Fibroblast of pulmonary artery (primary cell): ENCODE measurements at places on chromosomes 2 and 18.

- no peak for DNase-seq
Observed at GRCh38 chr2:205679410-205680009, 2.8 kb upstream of the NRP2 start.

- DNase-seq, result no peak
Observed at GRCh38 chr2:62398356-62398755, 107.6 kb downstream of the TMEM17 start.

- DNase-seq, result no peak
Observed at GRCh38 chr2:235952714-235953113, 215.5 kb downstream of the GBX2 start.

DNA sequence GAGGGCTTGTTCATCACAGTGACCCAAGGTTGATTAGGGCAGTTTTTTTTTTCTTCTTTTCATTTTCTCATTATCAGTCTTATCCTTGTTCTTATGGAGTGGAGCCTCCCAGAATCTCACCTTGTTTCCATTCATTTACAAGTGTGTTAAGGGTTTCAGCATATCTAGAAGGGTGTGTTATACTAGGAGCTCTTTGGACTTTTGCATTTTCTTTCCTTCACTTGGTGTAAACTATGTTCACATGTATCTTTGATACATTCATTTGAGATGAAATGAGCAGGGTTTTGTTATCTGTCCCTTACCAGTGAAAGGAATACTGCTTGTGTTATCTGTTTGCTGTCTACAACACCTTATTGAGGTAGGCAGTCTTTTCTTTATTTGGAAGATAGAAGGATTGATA is 96.7 kb downstream of the WDR7 start:
- no peak for DNase-seq

GRCh38 chr2:150063432-150063889 is 424.0 kb downstream of the RND3 start:
- peak; percentile 75 for DNase-seq

DNA sequence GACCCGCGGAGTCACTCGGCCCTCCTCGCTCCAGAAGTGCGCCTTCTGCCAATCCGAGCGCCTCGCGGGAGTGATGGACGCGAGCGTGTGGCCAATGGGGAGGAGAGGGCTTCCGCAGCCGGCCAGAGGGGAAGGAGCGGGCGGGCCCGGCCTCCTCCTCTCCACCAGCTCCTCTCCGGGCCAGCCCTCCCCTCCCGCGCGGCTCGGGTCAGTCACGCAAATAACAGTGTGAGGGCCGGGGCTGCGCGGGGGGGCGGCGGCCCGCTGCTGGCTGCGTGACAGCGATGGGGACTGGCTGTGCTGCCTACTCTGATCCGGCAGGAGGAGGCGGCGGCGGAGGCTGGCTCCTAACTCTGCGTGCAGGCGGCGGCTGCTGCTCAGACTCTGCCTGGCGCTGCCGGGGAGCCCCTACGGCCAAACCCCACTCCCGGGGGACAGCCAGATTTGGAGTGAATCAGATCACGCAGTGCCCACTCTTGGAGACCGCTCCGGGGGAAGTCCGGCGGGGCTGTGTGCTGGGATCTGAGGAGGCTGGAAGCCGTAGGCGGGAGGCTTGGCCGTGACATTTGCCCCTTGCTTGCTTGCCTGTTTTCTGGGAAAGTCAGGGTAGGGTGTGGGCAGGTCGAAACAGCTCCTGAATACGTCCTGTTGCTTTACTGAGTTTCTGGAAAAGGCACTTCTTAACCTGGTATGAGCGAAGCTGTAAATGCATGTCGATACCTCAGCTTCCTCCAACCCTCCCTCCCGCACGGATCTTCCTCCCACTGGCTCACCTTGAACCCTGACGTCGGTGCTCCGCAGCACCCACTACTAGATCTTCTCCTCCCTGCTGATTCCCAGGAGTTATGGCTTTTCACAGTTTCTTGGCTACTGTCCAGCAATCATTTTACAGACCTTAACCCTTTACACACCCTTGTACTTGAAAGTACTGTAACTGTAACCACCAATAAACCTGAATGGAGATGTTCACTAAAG is 97.9 kb upstream of the SERTAD2 start:
- peak; percentile 74 for DNase-seq

DNA sequence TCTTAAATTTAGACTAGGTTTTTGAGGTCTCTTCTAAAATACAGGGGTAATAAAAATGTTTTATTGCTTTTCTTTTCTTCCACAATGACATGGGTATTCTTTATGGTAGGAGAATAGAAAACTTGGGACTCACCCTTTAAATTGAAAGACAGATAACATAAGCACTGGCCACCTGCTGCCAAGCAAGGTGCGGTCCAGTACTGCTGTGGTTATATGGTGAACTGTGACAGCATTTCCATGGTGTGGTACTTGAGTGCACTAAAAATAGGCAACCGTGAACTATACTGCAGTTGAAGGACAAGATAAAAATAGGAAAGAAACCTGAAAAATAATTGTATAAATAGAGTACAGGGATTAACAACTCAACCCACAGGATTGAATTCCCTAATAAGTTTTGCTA is 54.4 kb upstream of the GRB14 start:
- DNase-seq, result no peak

- DNase-seq, result no peak
Observed at GRCh38 chr18:12839057-12839525, 44.9 kb downstream of the PTPN2 start.

GRCh38 chr18:8868779-8869415 is 163.5 kb downstream of the MTCL1 start:
- DNase-seq, result no peak

DNA sequence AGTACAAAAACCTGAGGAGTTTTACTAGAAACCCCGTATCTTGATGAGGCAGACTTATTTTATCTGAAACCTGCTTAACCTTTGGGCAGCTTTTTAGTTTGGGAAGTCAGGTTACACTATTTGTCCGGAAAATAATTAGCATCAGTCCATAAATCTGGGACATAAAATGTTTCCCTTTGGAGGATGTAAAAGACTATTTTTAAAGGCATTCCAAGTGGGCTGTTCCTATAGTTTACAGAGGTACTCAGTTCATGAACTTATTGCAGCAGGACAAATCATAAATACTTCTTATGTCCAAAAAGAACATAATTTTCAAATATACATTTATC is 6.3 kb downstream of the HTR2B start:
- DNase-seq, result no peak

DNA sequence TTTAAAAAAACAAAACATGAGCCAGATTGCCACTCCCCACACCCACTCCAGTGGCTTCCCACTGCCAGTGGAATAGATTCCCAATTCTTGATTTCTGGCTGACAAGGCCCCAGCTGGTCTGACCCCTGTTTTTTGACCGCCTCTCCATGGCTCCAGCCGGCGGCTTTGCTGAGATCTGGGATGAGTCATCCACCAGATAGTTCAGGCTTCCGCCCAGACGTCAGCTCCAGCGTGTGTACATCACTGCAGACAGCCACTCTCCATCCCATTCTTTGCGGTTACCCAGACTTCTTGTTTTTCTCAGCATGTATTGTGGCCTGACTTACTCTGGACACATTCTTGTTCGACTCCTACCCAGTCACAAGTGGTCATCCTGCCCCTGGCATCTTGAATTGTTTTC is 227.9 kb downstream of the GBX2 start:
- peak; percentile 98 for DNase-seq

DNA sequence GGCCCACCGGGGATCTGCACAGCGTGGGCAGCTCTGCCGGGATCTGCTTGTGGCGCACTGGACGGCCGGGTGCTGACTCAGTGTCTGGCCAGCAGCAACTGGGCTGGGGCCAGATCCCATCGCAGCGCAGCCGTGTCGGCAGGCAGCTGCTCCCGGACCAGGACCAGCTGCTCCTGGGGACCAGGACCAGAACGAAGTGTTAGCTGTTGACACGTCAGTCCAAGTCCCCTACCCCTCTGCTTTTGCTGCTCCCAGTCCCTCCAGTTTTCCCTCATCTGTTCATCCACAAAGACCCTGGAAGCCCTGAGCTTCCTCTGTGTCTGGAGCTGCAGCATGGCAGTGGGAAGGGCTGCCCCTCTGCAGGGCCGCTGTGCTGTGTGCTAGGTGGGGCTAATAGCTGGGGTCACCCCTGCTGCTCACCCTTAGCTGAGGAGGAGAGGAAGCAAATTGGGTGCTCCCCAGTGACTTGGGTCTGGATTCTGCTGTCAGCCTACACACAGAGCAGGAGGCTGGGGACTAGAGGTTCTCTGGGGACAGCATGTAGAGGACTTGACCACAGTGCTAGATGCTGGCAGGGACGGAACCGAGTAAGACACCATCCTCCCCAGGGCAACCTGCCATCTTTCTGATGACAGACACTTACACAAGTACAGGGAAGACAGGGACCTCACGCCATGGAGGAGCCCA is 16.9 kb upstream of the KIF1A start:
- DNase-seq, result peak; percentile 64

DNA sequence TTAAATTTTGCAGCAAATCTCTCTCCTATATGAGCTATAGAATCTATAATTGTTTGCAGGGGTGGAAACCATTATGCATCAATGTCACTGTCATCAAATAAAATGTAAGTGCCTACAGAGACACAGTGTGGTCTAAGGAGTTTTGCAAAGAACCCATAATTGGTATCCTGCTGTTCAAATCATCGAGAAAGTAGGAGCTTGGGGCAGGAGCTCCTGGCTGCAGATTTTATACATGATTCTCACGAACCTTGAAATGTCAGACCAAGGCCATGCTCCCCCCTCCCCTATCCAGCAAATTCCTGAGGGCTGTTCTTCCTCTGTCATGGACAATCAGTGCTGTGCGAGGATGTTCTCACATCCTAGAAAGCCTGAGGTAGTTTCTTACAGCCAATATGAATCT is 119.5 kb upstream of the CYRIA start:
- no peak for DNase-seq

GRCh38 chr2:83368916-83369315 is 1090.2 kb downstream of the SUCLG1 start:
- DNase-seq, result peak; percentile 33

GRCh38 chr2:28413152-28413898 is 20.7 kb downstream of the FOSL2 start:
- DNase-seq, result no peak

DNA sequence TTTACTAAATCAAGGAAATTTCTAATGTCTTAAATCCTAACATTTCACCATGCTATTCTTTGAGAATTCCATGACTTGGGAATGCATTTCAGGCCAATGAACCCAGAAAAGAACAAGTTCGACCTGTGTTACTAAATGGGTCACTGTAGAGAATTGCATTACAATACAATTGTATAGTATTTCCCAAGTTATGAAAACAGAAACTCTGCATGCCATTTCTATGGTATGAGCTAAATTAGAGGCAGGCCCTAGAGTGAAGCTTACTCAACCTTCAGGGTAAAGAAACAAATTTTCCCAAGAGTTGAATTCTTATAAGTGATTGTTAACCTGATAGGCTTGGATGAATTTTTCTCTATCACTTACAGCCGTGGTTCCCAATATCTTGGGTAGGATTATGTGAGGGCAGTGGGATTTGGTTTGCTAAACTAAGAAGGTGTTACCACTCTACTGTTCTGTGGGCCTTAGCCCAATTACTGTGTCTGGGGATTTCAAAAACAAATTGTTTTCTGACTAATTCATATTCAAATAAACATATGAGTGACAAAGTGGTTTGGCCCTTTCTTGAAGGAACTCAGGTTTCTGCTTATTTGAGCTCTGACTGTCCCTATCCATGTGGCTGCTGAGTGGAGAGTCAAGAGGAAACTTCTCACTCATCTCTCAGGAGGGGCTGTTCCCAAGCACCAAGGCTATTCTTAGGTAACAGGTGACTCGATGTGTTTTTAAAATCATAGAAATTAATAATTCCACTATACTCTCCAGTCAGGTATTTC is 11.2 kb upstream of the SERPINB7 start:
- DNase-seq, result no peak

GRCh38 chr18:8623549-8624106 is 14.4 kb downstream of the RAB12 start:
- no peak for DNase-seq

GRCh38 chr2:214107726-214108125 is 303.1 kb upstream of the VWC2L start:
- DNase-seq, result no peak

GRCh38 chr2:150154308-150154797 is 333.1 kb downstream of the RND3 start:
- no peak for DNase-seq

- DNase-seq, result no peak
Observed at GRCh38 chr2:71224457-71224856, 2.4 kb downstream of the PAIP2B start.

GRCh38 chr2:366706-367105 is 78.8 kb upstream of the ALKAL2 start:
- no peak for DNase-seq

DNA sequence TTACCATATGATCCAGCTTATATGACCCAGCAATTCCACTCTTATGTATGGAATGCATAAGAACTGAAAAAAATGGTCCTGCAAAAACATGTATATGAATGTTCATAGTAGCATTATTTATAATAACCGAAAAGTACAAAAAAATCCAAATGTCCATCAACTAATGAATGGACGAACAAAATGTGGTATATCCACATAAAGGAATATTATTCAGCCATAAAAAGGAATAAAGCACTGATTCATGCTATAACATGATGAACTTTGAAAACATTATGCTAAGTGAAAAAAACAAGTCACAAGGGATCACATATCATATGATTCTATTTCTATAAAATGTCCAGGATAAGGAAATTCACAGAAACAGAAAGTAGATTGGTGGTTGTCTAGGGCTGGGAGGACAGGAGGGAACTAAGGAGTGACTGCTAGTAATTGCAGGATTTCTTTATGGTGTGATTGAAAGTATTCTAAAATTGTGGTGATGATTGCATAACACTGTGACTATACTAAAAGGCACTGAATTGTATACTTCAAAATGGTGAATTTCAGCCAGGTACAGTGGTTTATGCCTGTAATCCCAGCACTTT is 10.0 kb upstream of the DIS3L2 start:
- no peak for DNase-seq

- no peak for DNase-seq
Observed at GRCh38 chr2:232646726-232647125, 13.3 kb downstream of the EFHD1 start.

DNA sequence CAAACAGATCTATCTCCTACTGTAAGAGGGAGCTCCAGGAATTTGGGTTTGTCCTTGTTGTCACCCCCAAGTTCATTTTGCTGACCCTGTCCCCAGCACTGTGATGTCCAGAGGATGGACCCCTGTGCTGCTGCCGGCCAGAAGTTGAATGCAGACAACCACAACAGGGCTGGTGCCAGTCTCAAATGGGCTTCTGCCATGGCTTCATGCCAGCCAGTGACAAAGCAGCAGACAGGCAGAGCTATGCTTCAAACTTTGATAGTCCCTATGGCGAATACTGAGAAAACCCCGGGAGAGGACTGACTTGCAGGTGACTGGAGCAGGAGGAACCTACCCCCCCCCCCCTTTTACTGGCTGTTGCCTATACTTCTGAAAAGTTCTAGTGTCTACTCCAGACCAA is 3.2 kb downstream of the SMAD7 start:
- peak; percentile 39 for DNase-seq

GRCh38 chr18:51614967-51615571 is 417.6 kb upstream of the MEX3C start:
- DNase-seq, result peak; percentile 80
